Skeletal muscle cell (primary cell): ENCODE measurements at places on chromosomes 4 and X.

DNA sequence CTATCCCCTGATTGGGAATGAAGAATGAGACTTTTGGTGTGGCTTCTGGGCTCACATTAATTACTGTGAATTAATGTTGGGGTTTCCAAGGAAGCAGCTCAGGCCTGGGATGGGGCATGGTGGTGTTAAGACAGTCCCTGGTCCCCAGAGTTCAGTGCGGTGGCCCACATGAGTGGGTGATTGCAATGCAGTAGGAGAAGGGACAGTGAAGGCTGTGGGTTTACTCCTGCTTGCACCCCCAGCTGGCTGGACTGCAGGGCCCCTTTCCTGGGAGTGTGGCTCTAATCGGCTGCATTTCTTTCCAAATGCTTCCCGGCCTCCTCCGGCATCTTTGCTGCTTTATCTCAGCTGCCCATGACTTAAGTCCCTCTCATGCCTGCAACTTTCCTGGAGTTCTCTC lies 28.2 kb upstream of the GPR78 start:
- DNase-seq = no peak

DNA sequence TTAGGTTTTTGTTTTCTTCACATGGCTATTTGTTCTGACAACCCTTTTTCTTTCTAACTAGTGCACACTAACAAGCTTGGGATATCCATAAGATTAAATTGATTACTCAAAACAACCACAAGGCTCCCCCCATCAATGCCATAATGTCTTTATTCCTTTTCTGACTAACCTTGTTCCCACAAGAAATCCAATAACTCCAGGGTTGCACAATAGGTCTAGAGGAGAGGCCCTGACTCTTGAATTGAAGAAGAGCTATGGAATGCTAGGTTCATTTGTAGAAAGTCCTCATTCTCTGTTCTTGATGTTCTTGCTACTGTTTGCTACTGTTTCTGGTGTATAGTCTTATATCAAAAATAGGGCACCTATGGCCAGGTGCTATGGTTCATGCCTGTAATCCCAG lies 71.0 kb downstream of the PRRG1 start:
- peak; percentile 42 for DNase-seq

GRCh38 chr4:89161841-89162240 lies 50.5 kb downstream of the TIGD2 start:
- DNase-seq = peak; percentile 19

DNA sequence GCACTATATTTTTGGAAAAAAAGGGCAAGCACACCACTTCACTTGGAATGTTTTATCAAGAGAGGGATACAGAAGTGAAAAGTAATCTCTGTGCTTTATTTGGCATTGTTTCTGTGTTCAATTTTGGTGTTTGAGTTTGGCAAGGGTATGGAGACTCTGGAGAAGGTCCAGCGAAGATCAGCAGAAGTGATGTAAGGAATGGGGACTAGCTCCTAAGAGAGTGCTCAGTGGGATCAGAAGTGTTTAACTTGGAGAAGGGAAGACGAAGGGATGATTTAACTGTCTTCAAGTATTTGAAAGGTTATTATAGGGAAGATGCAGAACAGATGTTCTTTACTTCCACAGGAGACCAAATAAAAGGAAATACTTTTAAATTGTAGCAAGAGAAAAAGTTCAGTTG lies 74.3 kb downstream of the CFAP299 start:
- DNase-seq = no peak

GRCh38 chr4:173252024-173252935 lies 81.9 kb downstream of the HMGB2 start:
- DNase-seq = peak; percentile 99

DNA sequence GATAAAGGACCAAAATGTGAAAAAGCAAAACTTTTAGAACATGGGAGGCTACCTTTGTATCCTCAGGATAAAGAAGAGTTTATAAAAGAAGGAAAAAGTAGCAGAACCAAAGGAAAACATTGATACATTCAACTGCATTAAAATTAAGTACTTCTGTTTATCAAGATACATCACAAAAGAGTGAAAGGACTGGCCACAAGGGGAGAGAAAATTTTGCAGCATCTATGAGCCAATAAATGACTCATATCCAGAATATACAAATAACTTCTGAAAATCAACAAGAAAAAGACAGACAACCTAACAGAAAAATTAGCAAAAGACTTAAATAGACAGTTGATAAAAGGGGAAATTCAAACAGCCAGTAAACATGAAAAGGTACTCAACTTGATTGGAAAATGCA lies 177.1 kb downstream of the RBMX2 start:
- DNase-seq = no peak

GRCh38 chr4:1052231-1052671 lies 40.8 kb downstream of the FGFRL1 start:
- DNase-seq = no peak

DNA sequence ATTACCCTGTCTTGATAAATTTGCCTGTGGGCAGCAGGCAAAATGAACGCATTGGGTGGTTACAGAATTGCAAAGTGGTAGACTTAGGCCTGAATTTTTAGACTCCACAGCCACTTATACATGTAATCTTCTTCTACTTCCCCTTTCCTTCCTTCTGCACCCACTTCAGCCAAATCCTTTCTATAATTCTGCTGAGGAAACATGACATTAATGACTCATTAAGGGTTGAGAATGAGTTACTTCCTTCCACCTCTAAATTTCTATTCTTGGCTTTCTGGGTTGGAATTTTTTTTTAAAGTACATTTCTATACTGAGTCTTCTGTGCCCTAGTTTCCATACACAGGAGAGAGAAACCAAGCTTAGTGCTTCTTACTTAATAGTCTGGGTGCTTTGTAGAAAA lies 10.1 kb downstream of the PAPSS1 start:
- no peak for DNase-seq

DNA sequence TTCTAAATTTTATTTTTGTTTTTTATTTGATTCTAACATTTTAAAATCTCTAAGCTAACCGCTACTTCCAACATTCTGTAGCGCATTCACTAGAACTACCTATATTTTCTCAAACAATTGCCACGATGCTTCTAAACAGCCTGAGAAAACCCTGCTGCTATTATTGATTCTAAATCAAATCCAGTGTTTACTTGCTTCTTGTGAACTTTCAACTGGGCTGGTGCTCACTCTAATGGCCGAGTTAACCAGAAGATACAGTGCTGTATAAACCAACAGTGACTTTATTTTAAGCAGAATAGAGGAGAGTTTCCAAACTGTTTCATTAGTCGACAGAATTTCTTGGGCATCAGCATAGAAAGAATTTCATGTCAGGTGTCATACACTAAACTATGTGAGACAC lies 110.3 kb downstream of the DLG3 start:
- DNase-seq = no peak

DNA sequence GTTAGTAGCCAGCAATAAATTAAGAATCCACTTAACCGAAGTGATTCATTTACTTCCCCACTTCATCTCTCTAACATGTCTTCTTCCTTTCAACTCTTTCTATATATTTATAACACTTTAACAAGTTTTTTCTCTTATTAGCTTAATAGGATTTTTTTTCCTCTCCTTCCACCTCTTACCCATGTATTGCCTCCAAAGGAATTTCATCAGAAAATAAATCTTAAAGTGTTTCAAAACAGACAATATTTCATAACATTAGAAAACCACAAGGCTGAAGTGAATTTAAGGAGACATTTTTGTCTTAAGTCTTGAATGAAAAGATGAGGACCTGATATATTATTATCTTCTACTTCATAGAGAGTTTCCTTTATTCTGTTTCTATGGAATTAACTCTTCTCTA lies 101.5 kb downstream of the PDGFC start:
- DNase-seq = no peak

- DNase-seq = no peak
Observed at GRCh38 chr4:122674371-122674770, 53.5 kb upstream of the IL21 start.

- DNase-seq = no peak
Observed at GRCh38 chrX:15856636-15857035, 2.0 kb upstream of the AP1S2 start.

DNA sequence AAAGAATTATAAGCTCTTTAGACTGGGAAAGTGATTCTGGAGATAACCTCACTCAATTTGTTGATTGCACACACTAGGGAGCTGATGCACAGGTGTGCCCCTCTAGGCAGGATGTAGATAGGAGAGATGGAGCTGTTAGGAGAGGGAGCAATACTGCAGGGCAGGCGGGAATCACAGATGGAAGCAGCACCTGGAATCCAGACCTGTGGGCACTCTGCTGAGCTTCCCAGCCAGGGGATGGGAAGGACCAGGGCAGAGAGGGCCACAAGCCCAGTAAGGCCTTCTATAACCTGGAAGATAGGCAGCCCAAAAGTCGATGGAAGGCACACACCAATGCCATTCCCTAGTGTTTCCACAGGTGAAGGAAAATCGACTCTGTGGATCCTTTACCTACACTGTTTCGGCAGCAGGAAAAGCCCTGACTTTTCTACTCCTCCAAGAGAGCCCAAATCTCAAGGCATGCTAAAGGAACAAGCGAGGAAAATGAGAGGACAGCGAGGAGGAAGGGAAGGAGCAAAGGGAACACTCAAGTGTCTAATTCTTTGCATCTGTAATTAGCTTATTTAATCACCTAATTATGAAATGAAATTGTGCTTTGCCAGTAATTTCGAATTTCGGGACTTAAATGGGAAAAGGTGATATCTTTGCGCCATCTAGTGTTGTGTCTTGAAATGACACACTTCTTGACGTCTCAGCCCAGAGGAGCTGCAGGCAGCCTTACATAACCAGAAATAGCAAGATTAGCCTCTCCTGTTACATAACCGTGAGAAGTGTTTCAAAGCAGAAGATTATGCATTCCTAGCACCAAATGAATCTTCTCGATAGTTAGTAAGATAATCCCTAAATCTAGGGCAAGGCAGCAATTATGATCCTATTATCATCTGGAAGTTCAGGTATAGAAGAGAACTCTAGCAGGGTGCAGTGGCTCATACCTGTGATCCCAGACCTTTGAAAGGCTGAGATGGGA lies 31.0 kb upstream of the TLR3 start:
- no peak for DNase-seq

DNA sequence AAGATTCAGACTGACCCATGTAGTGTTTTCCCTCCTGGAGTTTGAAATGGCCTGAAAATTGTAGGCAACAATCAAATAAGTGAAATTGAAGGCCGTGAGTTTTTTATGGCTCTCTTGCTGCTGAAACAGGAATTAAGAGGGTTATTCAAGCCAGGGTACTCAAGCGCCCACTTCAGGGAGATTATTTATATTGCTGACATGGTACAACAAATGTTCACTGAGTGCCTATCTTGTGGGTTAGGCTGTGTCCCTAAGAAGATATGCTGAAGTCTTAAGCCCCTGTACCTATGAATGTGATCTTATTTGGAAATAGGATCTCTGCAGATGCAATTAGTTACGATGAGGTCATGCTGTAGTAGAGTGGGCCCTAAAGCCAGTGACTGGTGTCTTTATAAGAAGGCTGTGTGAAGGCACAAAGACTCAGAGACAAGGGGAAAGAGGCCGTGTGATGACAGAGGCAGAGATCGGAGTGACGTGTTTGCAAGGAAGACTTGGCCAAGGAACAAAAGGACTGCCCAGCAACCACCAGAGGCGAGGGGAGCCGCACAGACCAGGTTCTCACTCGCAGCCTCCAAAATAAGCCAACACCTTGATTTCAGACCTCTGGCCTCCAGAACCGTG lies 72.9 kb downstream of the MED28 start:
- no peak for DNase-seq

DNA sequence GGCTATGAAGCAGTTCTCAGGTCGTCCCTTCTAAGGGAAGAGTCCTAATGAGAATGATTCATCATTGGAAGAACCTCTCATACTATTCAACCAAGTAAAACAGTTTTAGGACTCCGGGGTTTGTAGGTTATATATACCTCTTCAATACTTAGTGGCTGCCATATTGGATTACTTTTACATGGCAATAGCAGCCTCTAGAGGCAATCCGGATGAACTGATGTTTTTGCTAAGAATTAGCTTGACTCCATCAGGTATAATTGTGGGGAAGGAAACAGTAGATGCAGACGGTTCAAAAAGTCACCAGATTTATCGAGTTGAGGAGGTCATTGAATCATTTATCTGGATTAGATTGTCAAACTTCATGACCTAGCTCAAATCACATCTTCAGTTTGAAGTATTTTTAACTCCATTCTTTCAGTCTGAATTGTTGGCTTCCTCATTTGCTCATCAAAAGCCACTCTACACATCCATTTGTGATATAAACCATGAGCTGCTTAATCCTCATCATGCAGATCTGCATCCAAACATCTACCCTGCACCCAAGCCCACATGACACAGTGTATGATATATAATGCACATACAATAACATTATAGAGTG lies 28.4 kb downstream of the GUCY1B1 start:
- DNase-seq = peak; percentile 18

DNA sequence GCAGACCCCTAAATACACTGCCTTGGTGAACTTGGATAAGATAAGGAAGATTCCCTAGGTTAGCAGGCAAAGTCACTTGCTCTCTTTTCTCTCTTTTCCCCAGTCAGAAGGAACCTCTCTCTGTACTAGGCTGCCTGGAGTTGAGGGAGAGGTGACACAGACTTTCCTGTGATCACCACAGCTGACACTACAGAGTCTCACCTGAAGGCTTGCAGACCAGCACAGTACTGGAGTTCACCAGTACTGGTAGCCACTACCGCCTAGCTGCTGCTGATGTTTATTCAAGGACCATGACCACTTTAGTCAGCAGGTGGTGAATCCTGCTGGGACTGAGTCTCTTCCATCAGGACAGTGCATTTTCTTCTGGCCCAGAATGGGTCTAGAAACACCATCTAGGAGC lies 63.3 kb downstream of the PTPN13 start:
- DNase-seq = no peak

- DNase-seq = no peak
Observed at GRCh38 chrX:138986235-138986634, 274.7 kb upstream of the FGF13 start.

- DNase-seq = no peak
Observed at GRCh38 chr4:128565565-128566186, 243.8 kb upstream of the JADE1 start.

GRCh38 chr4:108829966-108830492 lies 67.2 kb upstream of the ETNPPL start:
- DNase-seq = no peak

- DNase-seq = no peak
Observed at GRCh38 chr4:16125571-16126445, 42.0 kb upstream of the PROM1 start.

DNA sequence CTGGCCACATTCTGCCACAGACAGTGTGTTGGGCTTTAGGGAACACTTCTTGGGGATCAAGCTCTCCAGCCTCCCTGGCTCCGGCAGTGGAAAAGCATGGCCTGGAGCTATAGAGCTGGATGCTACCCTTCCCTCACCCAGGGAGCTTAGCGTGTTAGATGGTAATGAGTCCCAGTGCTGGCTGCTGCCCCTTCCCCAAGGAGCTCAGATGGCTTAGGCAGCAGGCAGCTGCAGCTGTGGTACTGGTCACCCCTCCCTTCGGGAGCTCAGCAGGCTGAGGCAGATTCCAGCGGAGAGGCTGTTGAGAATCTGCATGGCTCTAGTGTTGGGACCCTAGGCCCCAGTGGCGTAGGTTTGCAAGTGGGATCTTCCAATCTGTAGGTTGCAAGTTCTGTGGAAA lies 19.5 kb downstream of the TMEM144 start:
- DNase-seq = no peak

DNA sequence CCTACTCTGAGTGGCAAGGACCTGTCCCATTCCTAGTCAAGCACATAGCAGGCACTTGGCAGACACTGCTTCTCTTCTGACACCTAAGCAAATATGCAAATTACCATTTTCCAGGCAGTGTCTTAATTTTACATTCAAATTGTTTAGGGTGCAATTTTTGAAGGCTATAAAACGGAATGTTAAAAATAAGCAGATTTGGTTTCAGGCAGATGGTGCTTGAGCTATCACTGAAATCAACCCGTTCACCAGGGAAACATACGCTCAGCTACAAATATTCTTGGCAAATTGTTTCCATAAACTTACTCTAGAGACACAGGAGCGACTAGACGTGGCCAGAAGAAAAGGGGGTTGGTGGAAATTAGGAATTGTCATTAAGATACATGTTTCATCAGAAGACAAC lies 45.7 kb downstream of the BEND2 start:
- no peak for DNase-seq
